ENCODE measurements at places on chromosomes 2 and 18. TPM values are rescaled to one million over a fixed set of nuclear protein-coding genes. Genes with fewer than 3 reads are reported as not detected.

Gene ARHGAP28
- total RNA-seq = 23.9 TPM

Gene ZAP70
- total RNA-seq = under 0.01 TPM

Gene CD207
- total RNA-seq = not detected

Gene NEU4
- total RNA-seq = not detected

Gene BCS1L
- 16.6 TPM for total RNA-seq

Gene ZNF892
- total RNA-seq = 6.5 TPM

DNA sequence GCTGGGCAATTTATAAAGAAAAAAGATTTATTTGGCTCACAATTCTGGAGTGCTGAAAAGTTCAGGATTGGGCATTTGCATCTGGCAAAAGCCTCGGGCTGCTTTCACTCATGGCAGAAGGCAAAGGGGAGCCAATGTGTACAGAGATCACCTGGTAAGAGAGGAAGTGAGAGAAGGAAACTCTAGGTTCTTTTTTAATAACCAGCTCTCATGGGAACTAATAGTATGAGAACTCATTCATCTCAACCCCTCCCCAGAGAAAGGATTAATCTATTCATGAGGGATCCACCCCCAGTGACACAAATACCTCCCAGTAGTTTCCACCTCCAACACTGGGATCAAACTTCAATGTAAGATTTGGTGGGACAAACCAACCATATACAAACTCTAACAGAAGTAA, 129.0 kb downstream of the EVA1A start:
- DNase-seq = no peak

GRCh38 chr18:8468921-8469335, 140.3 kb upstream of the RAB12 start:
- peak; percentile 75 for DNase-seq

DNA sequence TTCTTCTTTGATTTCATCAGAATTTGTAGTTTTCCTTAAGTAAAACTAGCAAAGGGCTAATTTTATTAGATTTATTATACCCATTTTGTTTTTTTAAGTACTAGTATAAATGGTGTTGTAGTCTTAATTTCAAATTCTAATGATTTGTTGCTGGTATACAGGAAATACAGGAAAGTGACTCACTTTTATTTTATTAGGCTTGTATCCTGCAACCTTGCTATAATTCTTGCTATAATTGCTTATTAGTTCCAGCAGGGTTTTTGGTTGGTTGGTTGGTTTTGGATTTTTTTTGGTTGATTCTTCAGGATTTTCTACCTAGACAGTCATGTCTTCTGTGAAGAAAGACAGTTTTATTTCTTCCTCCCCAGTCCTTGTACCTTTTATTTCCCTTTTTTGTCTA, 110.6 kb upstream of the IL1R2 start:
- no peak for DNase-seq

DNA sequence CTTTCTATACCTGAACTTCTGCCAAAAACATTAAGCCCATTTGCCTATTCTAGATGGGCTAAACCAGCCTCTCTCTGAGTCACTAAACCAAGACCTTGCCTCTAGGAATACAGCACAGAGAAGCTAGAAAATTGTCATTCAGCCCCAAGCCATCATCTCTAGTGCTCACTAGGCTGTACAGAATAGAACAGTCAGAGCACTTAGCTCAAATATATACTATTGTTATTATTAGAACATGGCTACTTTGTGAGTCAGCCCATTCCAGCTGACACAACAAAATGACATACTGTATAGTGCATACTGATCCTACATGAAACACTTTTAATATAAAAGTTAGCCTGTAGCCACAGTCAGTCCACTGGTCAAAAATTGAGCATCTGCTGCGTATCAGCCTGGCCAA, 418.8 kb downstream of the NRXN1 start:
- DNase-seq = no peak

DNA sequence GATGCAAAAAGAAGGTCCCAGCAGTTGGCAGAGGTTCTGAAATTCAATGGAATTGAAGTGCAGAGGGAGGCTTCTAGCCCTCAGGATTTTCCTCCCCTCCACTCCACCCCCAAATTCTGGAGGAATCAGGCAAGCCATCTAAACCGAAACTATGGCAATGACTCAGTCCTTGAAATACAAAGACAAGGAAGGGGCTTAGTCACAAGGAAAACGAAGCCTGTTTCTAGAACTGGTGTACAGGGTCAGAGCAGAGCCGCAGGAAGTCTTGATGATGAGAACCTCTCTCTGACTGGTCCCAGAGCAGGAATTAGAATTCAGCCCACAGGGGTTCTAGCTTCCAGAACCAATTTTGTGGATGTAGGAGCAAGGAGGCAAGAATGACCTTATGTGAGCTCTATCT, 111.7 kb upstream of the SCN1A start:
- DNase-seq = peak; percentile 87

Data from osteoblast (primary cell).